Activated CD4-positive, alpha-beta T cell treated with anti-CD3 and anti-CD28 coated beads, Interleukin-2, amount 10 ng/mL, durations not matched to agents 7 days and 5 days (primary cell): ENCODE measurements at places on chromosomes 7 and 10. TPM values are rescaled to one million over a fixed set of nuclear protein-coding genes. Genes with fewer than 3 reads are reported as not detected.

GRCh38 chr10:38054361-38054797 is 39.8 kb upstream of the ZNF37A start:
- H3K36me3 ChIP-seq, result peaks cover 84% of the 10 kb centered on the region
- H3K4me1 ChIP-seq, result no peaks in the 10 kb centered on the region
- DNase-seq, result no peak
- no peak overlapping the region for H3K27ac ChIP-seq
- no peak overlapping the region for H3K4me3 ChIP-seq
- no peaks in the 10 kb centered on the region for H3K27me3 ChIP-seq

Gene LIPJ
- total RNA-seq, result not detected

DNA sequence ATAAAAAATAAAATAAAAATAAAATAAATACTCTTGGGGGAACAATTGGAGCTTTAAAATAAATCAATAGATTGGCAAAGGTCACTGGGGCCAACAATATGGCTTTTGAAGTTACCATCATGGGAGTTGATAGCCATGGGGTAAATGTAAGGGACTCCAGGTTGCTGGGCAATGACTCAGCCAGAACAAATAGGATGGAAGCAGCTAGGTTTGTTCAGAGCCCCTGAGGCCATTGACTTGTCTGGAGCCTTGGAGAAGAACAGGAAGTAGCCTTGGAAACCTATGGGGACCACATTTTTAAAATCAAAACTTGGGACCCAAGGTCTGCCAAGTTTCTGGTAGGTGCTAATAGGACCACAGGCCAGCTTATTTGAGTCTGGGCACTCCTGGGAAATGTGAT is 20.2 kb upstream of the FRA10AC1 start:
- H3K27ac ChIP-seq, result no peak overlapping the region
- no peaks in the 10 kb centered on the region for H3K36me3 ChIP-seq
- DNase-seq, result no peak

Gene SORCS1
- not detected for total RNA-seq

Gene MRLN
- not detected for total RNA-seq

Gene GIGYF1
- 48.7 TPM for total RNA-seq

Gene SFRP5
- total RNA-seq, result not detected

DNA sequence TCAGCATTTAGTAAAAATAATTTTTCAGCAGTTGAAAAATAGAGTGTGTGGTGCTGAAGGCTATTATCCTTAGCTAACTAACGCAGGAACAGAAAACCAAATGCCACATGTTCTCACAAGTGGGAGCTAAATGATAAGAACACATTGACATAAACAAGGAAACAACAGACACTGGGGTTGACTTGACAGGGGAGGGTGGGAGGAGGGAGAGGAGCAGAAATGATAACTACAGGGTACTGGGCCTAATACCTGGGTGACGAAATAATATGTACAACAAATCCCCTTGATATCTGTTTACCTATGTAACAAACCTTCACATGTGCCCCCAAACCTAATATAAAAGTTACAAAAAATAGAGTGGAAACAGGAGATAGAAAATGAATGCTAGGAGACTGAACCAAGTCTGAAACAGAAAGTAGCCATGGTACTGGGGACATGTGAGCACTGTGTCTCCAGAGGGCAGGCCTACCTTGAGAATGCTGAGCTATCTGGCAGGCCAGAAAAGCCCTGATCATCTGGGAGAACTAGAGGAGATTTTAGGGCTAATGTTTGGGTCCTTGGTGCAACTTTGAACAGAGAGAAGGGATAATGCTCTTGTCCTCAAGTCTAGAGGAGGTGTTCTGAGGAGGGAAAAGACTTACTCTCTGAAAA is 4.7 kb upstream of the EFCAB10 start:
- no peak for DNase-seq
- H3K36me3 ChIP-seq, result peaks cover 4% of the 10 kb centered on the region
- H3K27me3 ChIP-seq, result no peaks in the 10 kb centered on the region
- H3K4me1 ChIP-seq, result peaks cover 42% of the 10 kb centered on the region
- H3K27ac ChIP-seq, result peak overlapping the region; percentile 11

- H3K4me1 ChIP-seq, result peaks cover 27% of the 10 kb centered on the region
- no peak overlapping the region for H3K27ac ChIP-seq
- no peak overlapping the region for H3K4me3 ChIP-seq
- DNase-seq, result no peak
- no peaks in the 10 kb centered on the region for H3K27me3 ChIP-seq
Observed at GRCh38 chr10:112393341-112393740, 19.4 kb downstream of the ACSL5 start.

Gene CALHM3
- total RNA-seq, result not detected

- peaks cover 10% of the 10 kb centered on the region for H3K36me3 ChIP-seq
- H3K4me1 ChIP-seq, result peaks cover 25% of the 10 kb centered on the region
- peak overlapping the region; percentile 96 for H3K4me3 ChIP-seq
- H3K27me3 ChIP-seq, result no peaks in the 10 kb centered on the region
- no peak overlapping the region for H3K27ac ChIP-seq
Observed at GRCh38 chr7:5533821-5534367, 110.3 kb upstream of the TNRC18 start.

- H3K4me1 ChIP-seq, result peaks cover 52% of the 10 kb centered on the region
- peak; percentile 57 for DNase-seq
- H3K27ac ChIP-seq, result peak overlapping the region; percentile 86
- H3K27me3 ChIP-seq, result no peaks in the 10 kb centered on the region
Observed at GRCh38 chr10:71694567-71694968, 25.0 kb downstream of the C10orf105 start.

Gene ANKRD7
- not detected for total RNA-seq
